ENCODE measurements at places on chromosomes 2 and 18.

GRCh38 chr2:142858961-142859360 lies 18.5 kb upstream of the KYNU start:
- no peak for DNase-seq

- DNase-seq, result no peak
Observed at GRCh38 chr2:236970656-236971010, 115.1 kb upstream of the COPS8 start.

GRCh38 chr2:120552800-120553481 lies 182.7 kb upstream of the GLI2 start:
- DNase-seq, result peak; percentile 1

DNA sequence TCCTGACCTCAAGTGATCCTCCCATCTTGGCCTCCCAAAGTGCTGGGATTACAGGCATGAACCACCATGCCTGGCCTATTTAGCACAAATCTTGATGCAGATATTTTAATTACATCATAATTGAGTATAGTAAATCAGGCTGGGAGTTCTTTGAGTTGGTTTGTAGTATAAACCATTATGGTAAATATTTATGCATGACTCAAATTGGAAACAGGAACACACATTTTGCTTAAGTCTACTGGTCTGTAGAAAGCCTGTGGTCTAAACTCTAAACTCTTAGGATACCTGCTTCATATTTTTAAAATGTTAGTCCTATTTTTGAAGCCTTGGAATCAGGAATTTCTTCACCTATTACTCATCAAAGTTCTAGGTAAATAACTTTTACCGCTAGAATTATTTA lies 16.8 kb downstream of the ASXL3 start:
- DNase-seq, result no peak

- no peak for DNase-seq
Observed at GRCh38 chr2:21256006-21256405, 132.2 kb downstream of the TDRD15 start.

GRCh38 chr2:147630585-147630984 lies 214.2 kb upstream of the ACVR2A start:
- no peak for DNase-seq

GRCh38 chr2:235086481-235087184 lies 134.8 kb downstream of the SH3BP4 start:
- no peak for DNase-seq

DNA sequence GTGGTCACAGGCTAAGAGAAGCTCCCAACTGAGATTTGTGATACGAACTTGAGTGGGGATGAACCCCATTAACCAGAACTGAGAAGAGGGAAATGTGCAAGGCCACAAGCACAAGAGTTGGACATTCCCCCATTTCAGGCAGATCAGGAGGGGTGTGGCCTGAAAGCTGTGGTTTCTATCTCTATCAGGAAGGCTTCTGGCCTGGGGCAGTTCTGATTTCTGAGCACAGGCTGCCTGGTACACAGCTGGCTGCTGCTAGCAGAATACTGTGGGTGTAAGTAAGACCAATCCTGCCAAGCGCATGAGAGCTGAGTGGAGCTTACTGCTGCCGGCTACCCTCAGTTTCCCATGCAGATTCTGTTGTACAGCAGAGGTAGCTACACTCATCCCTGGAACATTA lies 484.6 kb downstream of the SATB2 start:
- DNase-seq, result no peak

DNA sequence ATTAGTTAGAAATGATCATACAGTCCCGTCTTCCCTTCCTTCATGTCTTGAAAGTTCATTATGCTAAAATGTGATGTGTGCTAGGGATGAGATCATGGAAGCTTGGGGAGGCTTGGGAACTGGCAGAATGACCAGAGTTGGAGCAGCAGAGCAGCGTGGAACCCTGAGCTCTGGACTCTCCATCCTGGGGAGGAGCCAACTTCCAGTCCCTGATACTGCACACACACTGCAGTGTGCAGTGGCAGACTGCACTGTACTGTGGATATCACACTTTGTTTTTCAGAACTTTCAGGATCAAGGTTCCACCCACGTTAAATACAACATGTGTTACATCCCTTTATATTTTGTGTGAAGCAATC lies 27.3 kb upstream of the GREB1 start:
- no peak for DNase-seq

GRCh38 chr2:64204703-64205102 lies 60.5 kb upstream of the PELI1 start:
- no peak for DNase-seq

- DNase-seq, result no peak
Observed at GRCh38 chr2:36963106-36963505, 3.2 kb downstream of the STRN start.

DNA sequence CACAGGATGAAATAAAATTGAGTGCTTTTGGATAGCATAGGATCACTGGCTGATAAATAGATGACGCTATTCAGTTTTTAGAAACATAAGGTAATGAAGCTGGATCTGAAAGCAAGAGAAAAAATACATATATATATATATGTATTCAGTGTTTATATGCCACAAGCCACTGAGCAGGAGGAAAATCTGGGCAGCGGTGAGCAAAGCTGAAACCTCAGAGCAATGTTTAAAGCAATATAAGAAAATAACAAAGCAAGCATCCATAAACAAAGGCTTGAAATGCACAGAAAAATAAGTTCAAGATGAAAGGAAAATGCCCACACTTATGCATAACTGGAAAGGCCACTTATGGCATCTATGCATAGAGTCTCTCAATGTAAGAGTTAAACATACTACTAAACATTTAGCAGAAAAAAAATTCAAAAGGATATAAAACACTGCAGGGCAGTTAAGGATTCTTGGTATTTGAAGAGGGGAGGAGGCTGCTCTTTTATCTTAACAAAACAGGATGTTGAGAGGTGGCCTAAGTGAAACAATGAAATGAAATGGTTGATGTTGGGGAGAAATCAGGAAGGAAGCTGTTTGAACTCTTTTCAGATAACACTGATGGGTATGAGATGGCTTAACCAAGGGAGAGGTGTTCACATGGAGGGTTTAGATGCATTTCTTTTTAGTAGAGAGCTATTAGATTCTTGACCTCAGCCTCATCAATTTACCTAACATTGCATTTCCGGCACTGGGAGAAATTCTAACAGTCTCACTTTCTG lies 129.1 kb downstream of the ARHGAP15 start:
- no peak for DNase-seq

DNA sequence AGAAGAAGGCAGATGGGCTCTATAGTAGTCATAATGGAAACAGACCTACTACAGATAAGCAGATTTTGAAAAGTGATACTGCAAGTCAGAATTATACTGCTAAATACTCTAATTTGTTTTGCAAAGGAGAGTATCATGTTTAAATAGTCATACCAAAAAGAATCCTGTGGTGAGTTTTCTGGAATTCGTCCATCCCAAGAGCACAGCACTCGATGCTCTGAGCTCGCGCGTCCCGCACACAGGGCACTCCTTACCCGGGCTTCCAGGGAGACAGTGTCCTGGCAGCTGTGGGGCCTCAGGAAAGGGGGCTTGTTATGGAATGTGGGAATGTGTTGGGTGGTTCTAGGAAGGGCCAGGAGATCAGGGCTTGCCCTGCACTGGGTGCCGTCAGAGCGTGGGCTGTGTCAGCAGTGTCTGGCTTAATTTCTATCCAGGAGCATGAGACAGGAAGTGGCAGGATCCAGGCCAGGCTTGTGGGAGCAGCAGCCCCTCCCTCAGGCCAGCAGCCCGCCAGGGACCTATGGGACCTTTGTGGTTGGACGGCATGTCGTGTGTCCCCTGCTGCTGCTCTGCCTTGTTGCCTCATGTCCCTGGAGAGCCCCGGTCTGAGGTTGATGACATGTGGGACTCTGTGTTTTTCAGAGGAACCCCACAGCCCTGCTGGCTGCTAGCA lies 193.2 kb upstream of the TPO start:
- no peak for DNase-seq

- no peak for DNase-seq
Observed at GRCh38 chr2:201378496-201379397, 21.6 kb upstream of the FLACC1 start.

- DNase-seq, result no peak
Observed at GRCh38 chr2:23713351-23713750, 213.6 kb downstream of the ATAD2B start.

- DNase-seq, result no peak
Observed at GRCh38 chr18:32152705-32153448, 37.0 kb upstream of the MEP1B start.

- no peak for DNase-seq
Observed at GRCh38 chr2:227642656-227643055, 23.9 kb upstream of the SCYGR5 start.

GRCh38 chr2:218964041-218964771 lies 4.7 kb downstream of the CDK5R2 start:
- DNase-seq, result no peak

GRCh38 chr18:68564351-68564750 lies 150.6 kb downstream of the TMX3 start:
- no peak for DNase-seq

- peak; percentile 12 for DNase-seq
Observed at GRCh38 chr18:77899972-77900754, 650.5 kb downstream of the GALR1 start.

DNA sequence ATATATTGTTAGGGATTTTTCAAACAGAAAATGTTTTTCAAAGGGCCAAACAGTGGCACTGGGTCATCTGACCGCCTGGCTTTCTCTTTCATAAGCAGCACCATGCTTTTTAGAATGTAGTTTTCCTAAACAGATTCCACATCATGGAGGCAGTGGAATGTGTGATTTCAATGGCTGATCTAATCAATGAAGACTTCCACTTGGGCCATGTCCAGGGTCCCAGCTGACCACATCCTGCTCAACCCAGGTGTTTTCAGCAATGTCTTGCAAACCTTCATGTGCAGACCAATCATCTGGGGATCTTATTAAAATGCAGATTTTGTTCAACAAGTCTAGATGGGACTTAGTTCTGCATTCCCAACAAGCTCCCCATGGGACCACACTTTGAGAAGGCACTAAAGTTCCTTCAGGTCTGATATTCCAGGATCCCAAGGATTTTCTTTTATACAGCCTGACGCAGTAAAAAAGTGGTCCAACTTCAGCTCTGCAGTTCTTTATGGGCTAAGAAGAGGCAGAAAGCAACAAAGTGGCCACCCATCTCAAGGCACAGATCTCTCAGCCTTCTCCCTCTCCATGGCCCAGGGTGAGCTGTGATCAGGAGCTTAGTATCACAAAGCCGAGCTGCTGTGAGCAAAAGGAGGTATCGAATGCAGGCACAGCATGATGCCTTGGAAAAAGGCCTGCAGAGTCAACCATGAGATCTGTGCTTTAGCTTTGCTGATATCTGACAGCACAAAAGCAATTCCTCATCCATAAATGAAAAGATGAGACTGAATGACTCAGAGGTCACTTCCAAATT lies 3.7 kb downstream of the ALKAL2 start:
- no peak for DNase-seq

All from stimulated activated CD4-positive, alpha-beta T cell treated with anti-CD3 and anti-CD28 coated beads, TNF-alpha, amount 100 ng/mL, for 4 hours (primary cell).